Hindlimb muscle (tissue), 1 donor: ENCODE measurements at places on chromosomes 1 and 21.

GRCh38 chr1:236091933-236092318 is 27.0 kb upstream of the NID1 start:
- no peak for DNase-seq

GRCh38 chr1:233721004-233721595 is 107.2 kb downstream of the KCNK1 start:
- DNase-seq, result no peak

DNA sequence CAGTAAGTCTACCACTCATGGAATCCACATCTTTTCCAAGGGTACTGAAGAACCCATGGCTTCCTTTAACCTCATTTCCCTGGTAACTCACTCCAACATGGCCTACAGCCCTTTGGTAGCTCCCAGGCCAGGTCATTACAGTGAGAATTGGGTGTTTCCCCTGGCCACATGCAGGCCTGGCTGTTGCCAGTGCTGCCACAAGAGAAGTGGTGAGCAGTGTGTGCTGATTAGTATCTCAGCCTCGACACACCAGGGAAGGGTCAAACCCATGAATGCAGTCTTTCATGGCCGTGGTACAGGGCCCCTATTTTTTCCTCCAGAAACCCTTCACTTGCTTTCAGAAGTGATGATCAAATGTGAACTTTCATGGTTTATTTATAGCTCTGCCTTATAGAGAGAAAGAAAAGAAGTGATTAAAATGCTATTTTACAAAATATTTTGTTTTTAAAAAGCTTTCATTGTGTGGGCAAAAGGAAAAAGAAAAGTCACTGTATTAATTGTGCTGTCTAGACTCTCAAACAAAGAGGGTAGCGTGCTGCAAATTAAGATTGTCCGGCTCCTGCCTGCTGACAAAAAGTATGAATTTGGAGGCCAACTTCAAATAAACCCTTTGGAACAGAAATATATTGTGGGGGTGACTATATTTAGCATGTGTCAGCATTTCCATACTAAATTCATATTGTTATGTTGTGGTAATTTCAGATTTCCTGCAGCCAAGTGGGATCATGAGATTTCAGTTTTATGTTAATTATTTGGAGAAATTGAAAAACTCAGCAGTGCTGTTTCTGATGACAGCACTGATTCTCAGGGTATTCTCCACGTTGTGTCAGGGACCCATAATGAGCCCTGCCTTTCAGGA is 62.0 kb upstream of the HOOK1 start:
- DNase-seq, result no peak

DNA sequence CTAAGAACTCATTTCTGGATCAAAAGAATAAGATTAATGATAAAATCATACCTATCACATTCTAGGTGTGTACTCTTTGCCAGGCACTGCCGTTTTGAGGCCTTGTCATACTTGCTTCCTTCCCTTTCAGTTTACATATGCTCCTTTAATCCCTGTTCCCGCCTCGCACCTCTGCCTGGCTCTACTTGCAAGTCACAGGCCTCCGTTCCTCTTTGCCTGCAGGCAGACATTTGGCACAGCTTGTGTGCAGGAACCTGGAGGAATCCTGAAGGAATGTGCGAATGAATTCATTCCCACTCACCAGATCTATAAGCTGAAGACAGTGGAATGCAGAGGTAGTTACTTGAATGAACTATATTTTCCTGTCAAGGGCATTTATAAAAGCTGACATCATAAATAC is 13.8 kb downstream of the WLS start:
- no peak for DNase-seq

- DNase-seq, result peak; percentile 80
These were observed 685.0 kb downstream of the ADGRL2 start for GRCh38 chr1:82485591-82486369.

- no peak for DNase-seq
These were observed 76.1 kb downstream of the OLFM3 start for GRCh38 chr1:101920577-101920976.

GRCh38 chr1:184590163-184590750 is 164.4 kb downstream of the EDEM3 start:
- no peak for DNase-seq

DNA sequence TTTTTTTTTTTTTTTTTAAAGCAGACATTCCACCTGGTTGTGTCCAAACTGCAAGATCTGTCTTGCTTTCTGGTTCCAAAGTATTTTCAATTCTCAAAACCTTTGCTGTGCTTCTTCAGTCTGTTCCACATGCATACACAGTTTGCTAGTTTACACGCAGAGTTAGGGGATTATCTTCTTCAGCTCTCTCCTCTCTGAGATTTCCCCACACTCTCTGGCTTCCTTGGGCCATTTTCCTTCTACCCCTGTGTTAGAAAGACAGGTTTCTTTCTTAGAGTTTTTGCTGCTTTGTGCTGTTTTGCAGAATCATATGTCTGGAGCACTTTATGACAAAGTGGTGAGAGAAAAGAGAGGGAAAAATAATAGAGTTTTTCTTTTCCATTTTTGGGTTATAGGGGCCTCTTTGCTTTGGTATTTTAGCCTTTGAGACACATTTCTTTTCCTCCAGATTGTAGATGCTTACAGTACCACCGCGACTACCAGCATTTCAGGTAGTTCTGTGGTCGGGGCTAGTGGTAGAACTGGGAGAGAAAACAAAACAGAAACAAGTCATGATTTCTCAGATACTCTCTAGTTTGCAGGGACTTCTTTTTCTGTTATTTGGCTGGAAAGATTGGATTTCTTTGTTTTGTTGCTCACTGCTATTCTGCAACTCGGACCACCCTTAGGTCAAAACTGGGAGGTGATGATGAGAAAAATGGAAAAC is 66.3 kb downstream of the RABGAP1L start:
- no peak for DNase-seq

DNA sequence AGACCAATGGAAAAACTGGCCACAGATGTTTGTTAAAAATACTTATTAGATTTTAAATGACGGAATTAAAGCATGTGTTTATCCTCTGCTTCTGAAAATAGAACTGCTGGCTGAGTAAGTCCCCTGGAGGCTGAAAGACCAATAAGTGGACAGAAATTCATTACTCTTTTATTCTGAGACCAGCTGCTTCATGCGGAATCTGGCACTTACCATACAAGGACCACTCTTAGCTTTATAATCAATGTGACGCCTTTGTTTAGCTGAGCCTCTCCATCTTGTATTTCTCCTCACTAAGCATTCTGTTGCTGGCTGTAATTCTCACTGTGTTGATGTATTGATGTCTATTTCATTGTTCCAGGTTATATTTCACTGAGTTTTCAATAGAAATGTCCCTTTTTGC is 6.3 kb upstream of the EXO1 start:
- no peak for DNase-seq

GRCh38 chr1:234778221-234779159 is 168.5 kb upstream of the IRF2BP2 start:
- no peak for DNase-seq

DNA sequence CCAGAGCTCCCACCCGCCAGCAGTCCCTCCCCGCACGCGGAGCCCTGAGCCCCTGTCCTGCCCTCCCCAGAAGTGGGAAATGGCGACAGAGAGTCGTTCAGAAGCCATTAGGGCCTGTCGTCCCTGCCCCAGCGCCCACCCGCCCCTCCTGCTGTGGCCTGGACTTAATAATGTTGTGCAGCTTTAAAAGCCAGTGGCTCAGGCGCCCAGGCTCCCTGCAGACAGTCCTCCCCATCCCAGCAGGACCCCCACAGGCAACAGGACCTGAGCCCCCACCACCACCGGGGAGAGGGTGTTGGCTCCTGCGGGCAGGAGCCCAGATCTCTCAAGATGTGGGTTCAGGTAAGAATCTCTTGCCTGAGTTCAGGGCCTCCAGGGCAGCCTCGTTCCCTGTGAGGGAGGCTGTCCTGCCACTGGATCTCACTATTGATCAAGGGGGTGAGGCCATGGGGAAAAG is 125.3 kb upstream of the RUNX3 start:
- DNase-seq, result no peak

- peak; percentile 87 for DNase-seq
These were observed 120.9 kb downstream of the SYT2 start for GRCh38 chr1:202589190-202589930.

- DNase-seq, result peak; percentile 69
These were observed 747 bp downstream of the ADAMTS1 start for GRCh38 chr21:26844258-26845065.

GRCh38 chr1:150561254-150561973 is 12.2 kb downstream of the ADAMTSL4 start:
- peak; percentile 97 for DNase-seq

- no peak for DNase-seq
These were observed 11.1 kb downstream of the MTX1 start for GRCh38 chr1:155219592-155220031.

DNA sequence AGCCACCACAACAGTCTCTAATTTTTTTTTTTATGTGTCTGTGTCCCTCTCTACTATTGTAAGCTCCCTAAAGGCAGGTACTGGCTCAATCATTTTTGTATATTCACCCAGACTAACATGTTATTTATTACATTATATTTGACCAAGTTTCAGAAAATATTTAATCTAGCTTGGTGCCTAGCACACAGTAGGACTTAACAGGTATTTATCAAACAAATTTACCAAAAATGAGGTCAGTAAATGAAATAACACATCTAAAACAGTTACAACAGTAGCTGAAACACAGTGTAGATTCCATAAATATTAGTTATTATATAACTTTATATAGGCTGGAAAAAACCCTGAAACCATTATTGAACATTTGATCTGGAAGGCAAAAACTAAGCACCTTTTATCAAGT is 2.7 kb downstream of the NRDC start:
- no peak for DNase-seq

DNA sequence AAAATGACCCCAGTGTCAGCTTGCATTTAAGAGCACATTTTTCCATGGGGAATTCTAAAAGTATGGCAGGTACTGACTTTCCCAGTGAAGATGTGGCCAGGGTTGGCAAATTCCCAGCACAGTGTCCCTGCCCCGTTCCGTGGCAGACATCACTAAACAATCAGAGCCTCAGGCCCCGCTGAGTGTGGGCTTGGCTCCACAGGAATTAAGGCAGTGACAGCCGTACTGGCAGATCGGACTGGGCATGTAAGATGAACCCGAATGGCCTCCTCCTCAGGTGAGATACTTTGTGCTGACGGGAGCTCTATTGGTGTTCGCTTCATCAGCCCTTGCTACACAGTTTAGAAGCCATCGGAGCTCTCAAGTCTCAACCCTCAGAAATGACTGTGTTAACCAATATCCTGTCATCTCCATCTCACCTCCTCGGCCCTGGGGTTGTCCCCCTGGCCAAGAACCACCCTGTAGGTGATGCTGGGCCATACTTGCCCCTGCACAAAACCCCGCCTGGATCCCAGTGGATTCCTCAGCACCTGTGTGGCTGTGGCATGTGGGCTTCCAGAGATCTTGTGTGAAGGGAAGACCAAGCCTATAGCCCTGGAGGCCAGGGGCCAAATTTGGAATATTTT is 29.0 kb upstream of the ABCG1 start:
- no peak for DNase-seq

- DNase-seq, result no peak
These were observed 69.0 kb downstream of the IGSF21 start for GRCh38 chr1:18176619-18177018.

- no peak for DNase-seq
These were observed 39.9 kb upstream of the NFASC start for GRCh38 chr1:204830747-204831146.

GRCh38 chr1:231020139-231020601 is 19.9 kb downstream of the FAM89A start:
- DNase-seq, result no peak

DNA sequence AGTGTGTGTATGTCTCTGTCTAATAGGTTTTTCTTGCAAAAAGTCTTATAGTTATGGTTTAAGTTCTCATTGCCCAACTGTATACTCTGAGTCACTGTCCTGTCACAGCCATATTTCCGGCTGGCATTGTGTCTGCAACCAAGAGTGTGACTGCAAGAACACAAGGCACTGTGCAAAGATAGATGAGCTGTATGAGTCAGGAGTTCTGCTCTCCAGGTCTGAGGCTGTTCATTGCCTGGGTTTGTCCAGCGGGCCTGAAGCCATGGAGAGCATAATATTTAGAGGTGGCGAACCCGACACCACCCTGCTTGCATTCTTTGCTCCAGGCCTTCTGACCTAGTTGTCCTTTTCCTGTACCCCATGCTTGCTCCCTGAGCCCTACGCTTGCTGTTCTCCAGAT is 50.9 kb upstream of the CNIH3 start:
- DNase-seq, result no peak
